ENCODE measurements at places on chromosomes 12 and 14. TPM values are rescaled to one million over a fixed set of nuclear protein-coding genes. Genes with fewer than 3 reads are reported as not detected.

RBMS2 gene
- total RNA-seq, result 9.2 TPM

PDE3A gene
- total RNA-seq, result under 0.01 TPM

SPTB gene
- not detected for total RNA-seq

TPH2 gene
- total RNA-seq, result not detected

VPS33A gene
- total RNA-seq, result 17.1 TPM

C12orf50 gene
- total RNA-seq, result not detected

GLS2 gene
- total RNA-seq, result 6.1 TPM

KRT6A gene
- 13,929 TPM for total RNA-seq

DPPA3 gene
- total RNA-seq, result not detected

ARHGDIB gene
- 1.2 TPM for total RNA-seq

ANP32D gene
- not detected for total RNA-seq
